NCI-H345 (cell line): ENCODE measurements at places on chromosomes 1 and 21.

DNA sequence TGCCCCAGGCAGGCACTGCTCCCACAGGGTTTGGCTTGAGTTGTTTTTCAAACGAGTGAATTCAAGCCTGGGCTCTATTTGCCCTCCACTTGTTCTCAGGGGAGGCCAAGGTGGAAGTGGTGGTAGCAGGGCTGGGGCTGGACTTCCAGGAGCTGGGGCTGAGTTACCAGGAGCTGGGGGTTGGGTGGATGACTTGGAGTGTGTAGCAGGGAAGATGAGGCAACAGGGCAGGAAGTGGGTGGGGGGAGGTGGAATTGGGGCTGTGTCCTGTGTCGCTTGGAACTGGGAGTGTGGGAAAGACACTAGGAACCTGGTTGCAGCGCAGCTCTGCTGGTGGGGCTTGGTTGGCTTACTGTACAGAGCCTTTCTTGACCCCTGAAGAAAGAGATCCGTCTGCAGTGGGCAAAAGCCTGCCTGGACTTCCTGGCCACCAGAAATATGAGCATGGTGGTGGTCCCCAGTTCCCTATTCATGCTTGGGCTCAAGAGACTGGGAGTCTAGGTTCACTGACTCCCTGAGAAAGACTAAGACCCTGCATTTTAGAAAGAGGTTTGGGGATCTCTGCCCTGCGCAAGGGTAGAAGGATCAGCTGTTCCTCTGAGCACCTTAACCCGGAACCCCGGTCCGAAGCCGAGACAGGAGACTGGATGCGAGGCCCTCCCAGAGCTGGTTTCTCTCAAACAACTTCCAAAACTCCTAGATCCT is 3.1 kb downstream of the TFAP2E start:
- DNase-seq, result no peak

DNA sequence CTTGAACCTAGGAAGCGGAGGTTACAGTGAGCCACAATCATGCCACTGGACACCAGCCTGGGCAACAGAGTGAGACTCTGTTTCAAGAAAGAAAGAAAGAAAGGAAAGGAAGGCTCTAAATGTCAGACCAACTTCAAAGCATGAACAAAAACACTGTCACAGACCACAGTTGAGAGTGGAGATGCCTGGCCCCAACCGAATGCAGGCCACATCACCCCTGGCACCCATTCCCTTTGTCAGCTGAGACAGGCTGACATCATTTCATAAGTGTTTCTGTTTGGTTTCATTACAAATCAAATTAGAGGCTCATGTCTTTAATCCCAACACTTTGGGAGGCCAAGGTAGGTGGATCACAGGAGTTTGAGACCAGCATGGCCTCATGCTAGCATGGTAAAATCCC is 28.6 kb upstream of the NADK start:
- DNase-seq, result no peak

GRCh38 chr1:116373431-116374352 is 648 bp downstream of the ATP1A1 start:
- DNase-seq, result peak; percentile 59

DNA sequence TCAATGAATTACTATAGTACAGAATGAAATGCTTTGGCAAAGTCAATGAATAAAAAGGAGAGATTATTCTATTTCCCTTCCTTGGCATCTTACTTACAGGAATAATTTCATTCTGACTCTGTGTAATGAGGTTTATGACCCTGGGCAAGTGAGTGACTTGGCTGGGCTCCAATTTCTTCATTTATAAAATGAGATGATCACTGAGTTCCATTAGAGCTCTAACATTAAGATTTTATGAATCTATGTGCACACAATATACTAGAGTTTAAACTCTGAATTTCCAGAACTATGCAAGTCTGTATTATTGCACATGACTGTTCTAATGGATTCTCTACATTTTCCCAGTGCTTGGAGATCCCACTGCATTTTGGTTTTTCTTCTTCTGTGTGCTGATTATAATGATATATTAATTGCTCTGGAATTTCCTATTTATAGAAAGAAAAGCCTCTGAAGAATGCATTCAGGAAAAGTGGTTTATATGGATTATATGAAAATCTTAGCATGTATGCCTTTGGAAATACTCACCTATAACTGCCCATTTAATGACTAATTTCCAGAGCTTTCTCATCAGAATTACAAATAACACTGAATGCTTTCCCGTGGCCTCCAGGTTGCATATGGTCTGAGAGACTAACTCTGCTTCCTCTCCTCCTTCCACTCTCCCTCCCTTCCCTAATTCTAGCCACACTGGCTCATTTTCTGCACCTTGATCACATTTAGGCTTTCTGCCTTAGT is 97.4 kb upstream of the CHRM3 start:
- DNase-seq, result no peak

GRCh38 chr1:51519048-51519864 is at the start of gene EPS15:
TSS of gene EPS15 (minus strand) at chr1:51519266. CDS start at chr1:51519231, 35 bp downstream.
- DNase-seq, result peak; percentile 73

- no peak for DNase-seq
Observed at GRCh38 chr1:64173336-64173940, 30.0 kb upstream of the UBE2U start.

DNA sequence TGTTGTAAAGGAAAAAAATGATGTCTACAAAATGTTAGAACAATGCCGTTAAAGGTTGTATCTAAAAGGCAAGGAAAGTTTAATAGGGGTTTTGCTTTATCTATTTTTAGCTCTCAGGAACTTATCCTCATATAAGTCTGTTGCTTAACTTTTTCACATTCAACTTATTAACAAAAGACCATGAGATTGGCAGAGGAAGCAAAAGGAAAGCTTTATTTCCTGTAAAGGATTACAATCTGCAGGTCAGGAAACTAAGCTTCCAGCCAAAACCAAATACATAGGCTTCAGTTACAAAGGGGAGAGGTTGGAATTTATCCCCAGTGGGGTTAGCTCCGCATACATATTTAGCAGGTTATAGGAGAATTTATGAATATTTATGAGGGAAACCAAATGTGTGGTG is 58.7 kb upstream of the KIAA1614 start:
- no peak for DNase-seq

DNA sequence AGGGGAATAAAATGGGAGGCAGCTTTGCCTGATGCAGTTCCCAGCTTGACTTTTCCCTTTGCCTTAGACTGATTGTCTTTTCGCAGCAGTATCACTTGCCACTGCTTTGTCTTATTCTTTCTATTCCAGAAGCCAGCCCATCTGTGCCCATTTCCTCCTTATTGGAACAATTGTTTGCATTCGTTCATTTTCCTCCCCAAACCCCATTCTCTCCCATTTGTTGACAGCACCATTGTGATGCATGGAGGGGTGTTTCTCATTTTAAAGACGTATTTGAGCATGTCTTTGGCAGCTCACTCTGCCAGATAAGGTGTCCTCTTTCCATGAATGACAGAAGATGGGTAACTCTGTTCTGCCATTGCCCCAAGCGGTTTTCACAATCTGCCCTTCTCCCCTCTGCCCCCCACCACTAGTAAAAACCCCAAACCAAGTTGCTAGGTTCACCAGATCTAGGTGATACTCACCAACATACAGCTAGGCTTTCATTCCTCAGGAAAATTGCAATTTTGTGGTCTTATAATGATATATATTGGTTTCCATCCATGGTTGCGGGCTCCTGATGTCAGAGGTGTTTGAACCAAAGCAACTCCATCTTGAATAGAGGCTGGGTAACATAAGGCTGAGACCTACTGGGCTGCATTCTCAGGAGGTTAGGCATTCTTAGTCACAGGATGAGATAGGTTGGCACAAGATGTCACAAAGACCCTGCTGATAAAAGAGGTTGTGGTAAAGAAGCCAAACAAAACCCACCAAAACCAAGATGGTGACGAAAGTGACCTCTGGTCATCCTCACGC is 30.8 kb downstream of the SERBP1 start:
- no peak for DNase-seq

DNA sequence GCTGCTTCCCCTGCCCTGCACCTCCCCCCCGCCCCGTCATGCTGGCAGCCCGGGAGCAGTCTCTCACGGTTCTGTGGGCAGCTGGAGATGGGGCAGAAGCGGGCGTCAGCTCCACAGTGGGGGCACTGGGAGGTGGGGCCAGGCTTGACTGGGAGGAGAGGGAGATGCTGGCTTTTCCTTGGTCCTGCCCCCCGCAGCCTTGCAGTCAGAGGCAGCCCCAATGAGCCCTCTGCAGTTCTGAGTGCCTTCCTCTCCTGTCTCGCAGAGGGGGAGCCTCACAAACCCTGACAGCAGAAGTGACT is 21.7 kb downstream of the ARHGEF10L start:
- no peak for DNase-seq

- no peak for DNase-seq
Observed at GRCh38 chr1:174217248-174217647, 57.9 kb downstream of the RABGAP1L start.

- no peak for DNase-seq
Observed at GRCh38 chr1:101314244-101314643, 77.4 kb downstream of the S1PR1 start.

DNA sequence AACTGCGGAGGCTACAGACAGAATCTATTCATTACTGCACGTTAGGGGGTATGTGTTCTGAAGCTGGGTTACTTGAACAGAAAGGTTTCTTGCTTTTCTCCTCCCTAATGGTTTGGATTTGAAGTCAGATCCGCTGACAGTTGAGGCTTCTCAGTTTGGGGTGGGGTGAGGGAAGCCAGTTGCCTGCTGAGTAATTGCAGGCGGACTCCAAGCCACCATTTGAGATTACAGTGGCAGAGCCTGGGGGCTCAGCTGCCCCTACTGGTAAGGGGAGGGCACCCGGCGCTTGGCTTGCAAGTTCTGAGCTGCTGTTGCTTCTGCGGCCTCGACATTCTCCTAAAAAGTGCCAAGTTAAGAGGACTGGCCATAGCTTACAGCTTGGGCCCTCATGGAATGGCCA is 2.0 kb downstream of the GRHL3 start:
- no peak for DNase-seq

- DNase-seq, result no peak
Observed at GRCh38 chr1:89629146-89629545, 3.8 kb upstream of the LRRC8C start.

- DNase-seq, result no peak
Observed at GRCh38 chr1:201554190-201554600, 15.3 kb downstream of the NAV1 start.

DNA sequence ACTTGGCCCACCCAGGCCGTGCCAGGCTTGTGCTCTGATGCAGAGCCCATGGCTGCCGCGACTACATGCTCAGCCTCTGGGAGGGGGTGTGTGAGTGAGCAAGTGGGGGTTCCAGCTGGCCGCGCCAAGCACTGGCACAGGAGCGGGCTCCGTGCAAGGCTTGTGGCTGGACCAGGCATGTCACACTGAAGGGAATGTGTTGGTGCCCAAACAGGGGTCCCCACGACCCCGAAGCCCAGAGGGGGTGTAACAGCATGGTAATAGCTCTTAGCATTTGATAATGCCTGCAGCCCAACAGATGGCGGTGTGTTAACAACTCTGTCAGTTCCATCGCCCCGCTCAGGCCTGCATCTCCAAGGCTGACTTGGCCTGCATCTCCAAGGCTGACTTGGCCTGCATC is 38.3 kb upstream of the CD46 start:
- DNase-seq, result no peak

- DNase-seq, result no peak
Observed at GRCh38 chr1:182141040-182141439, 79.5 kb upstream of the ZNF648 start.

GRCh38 chr1:10738061-10739058 is 58.1 kb downstream of the CASZ1 start:
- peak; percentile 20 for DNase-seq

GRCh38 chr1:147897029-147897752 is 5.4 kb upstream of the GJA8 start:
- DNase-seq, result peak; percentile 61
